Ascending aorta (tissue), 2 donors: ENCODE measurements at places on chromosomes 11 and 22. TPM values are rescaled to one million over a fixed set of nuclear protein-coding genes. Genes with fewer than 3 reads are reported as not detected.

DNA sequence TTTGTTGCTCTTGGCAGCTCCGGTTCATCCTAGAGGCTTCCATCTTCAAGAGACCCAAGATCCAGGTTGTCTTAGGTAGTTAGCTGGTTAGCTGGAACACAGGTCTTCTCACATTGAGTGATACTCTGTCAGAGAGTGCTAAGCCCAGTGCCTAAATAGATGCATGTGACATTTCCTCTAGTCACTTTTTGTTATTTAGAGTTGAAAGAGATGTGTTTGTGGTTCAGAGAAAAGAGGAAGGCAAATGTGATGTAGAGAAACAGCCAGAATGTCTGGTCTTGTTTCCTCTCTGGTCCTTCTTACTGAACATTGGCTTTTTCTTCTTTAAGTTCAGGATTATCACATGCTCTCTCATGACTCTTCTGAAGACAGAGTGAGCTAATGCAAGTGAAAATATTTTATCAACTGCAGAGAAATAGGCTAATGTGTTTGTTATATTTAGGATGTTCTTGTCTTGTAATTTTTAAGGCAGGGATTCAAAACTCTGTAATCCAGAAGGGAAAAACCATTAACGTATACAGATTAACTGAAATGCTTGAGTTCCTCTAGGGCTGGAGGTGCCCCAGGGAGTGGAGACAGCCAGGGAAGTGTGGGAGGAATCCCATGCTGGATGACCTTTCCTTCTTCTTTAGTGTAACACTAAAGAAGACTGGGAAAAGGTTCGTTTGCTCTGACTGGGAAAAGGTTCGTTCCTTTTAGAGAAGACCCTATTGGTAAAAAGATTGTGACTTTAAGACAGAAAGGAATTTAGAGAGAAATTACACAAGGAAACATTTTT is 75.4 kb downstream of the SWAP70 start:
- no peak for DNase-seq

GRCh38 chr22:49334449-49334789 is 493.3 kb downstream of the BRD1 start:
- DNase-seq, result no peak

- DNase-seq, result no peak
These were observed 4.7 kb downstream of the B3GNT6 start for GRCh38 chr11:77038825-77039326.

GRCh38 chr22:32985899-32986765 is 72.0 kb downstream of the SYN3 start:
- DNase-seq, result peak; percentile 85

- no peak for DNase-seq
These were observed 69.5 kb downstream of the AMBRA1 start for GRCh38 chr11:46524201-46524770.

DNA sequence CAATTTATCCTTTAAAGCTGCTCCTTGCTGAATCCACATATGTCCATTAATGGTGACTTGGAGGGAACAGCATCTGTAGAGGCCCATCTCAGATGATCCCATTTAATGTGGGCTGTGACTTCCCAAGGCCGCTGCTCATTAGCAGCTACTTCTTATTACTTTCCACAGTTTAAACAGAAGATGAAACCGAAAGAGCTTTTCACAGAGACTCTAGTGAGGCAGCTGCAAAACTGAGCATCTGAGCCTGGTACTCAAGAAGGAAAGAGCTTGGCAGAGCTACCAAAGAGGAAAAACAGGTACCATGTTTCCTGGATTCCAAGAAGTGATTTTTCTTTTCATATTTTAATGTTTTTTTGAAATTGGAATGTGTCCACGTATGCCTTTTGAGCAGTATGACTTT is 110.5 kb upstream of the NARS2 start:
- no peak for DNase-seq

GRCh38 chr11:35791088-35791958 is 128.7 kb downstream of the TRIM44 start:
- DNase-seq, result no peak

DNA sequence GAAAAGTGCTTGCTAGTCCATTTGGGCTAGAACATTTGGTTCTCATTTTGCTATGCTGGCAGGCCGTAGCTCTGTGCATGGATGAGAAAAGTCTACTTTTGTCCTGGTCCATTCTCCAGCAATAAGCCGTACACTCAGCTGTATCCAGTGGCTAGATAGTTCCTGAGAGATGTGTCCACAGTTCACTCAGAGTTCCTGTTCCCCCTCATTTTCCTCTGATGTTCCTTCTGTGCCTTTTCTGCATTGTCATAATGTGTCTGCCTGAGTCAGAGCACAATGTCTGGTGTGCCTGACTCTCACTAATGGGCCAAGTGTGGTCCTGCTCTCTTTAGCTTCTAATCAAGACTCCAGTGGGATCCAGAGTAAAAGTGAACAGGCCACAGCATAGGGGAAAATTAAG is 215.7 kb upstream of the CTSC start:
- DNase-seq, result no peak

GRCh38 chr11:95341221-95341620 is 110.2 kb upstream of the SESN3 start:
- no peak for DNase-seq

DNA sequence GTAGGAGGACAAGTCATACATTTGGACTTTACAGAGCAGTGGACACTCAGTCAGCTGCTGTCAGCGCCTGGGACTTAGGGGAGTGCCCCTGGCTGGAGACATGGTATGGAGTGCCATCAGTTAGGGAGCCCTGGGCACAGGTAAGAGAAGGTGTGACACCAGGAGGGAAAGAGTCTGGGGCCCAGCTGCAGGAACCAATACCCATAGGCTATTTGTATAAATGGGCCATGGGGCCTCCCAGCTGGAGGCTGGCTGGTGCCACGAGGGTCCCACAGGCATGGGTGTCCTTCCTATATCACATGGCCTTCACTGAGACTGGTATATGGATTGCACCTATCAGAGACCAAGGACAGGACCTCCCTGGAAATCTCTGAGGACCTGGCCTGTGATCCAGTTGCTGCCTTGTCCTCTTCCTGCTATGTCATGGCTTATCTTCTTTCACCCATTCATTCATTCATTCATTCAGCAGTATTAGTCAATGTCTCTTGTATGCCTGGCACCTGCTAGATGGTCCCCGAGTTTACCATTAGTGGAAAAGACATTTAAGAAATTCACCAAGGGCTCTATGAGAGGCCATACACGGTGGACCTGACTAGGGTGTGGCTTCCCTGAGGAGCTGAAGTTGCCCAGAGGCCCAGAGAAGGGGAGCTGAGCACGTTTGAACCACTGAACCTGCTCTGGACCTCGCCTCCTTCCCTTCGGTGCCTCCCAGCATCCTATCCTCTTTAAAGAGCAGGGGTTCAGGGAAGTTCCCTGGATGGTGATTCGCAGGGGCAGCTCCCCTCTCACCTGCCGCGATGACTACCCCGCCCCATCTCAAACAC is 850 bp upstream of the MIF start:
- no peak for DNase-seq

GRCh38 chr22:24594569-24595120 is 1.8 kb upstream of the LRRC75B start:
- DNase-seq, result no peak

DNA sequence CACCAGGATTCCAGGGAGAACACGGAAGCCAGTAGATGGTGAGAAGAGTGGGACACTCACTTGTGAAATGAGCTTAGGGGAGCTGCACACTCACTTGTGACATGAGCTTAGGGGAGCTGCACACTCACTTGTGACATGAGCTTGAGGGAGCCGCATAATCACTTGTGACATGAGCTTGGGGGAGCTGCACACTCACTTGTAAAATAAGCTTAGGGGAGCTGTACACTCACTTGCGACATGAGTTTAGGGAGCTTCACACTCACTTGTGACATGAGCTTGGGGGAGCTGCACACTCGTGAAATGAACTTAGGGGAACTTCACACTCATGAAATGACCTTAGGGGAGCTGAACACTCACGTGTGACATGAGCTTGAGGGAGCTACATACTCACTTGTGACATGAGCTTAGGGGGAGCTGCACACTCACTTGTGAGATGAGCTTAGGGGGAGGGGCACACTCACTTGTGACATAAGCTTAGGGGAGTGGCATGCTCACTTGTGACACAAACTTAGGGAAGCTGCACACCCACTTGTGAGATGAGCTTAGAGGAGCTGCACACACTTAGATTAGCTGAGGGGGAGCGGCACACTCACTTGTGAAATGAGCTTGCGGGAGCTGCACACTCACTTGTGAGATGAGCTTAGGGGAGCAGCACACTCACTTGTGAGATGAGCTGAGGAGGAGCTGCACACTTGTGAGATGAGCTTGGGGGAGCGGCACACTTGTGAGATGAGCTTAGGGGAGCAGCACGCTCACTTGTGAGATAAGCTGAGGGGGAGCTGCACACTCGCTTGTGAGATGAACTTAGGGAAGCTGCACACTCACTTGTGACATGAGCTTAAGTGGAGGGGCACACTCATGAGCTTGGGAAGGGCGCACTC is 59.0 kb downstream of the NCAPD3 start:
- DNase-seq, result no peak

- no peak for DNase-seq
These were observed 19.0 kb downstream of the LINC01488 start for GRCh38 chr11:69500285-69501120.

DNA sequence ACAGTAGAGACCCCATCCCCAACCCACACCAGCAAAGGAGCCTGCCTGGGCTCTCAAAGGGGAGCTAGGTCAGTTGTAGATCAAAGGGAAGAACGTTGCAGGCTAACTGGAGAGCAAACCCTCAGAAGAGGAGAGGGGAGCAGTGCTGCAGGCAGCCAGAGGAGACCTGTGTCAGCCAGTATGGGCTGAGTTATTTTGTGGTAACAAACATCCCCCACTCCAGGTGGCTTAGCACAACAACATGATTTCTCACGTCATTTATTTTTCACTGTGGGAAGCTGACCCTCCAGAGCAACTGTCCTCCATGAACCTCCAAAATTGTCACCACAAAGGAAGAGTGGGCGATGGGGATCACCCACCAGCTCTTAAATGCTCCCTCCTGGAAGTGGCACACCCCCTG is 19.8 kb upstream of the SHANK2 start:
- DNase-seq, result no peak

- DNase-seq, result no peak
These were observed 12.8 kb downstream of the UFD1 start for GRCh38 chr22:19466126-19466716.

GRCh38 chr11:95760941-95761340 is 28.6 kb downstream of the FAM76B start:
- no peak for DNase-seq

GRCh38 chr11:26983645-26984044 is 10.3 kb upstream of the FIBIN start:
- no peak for DNase-seq

DNA sequence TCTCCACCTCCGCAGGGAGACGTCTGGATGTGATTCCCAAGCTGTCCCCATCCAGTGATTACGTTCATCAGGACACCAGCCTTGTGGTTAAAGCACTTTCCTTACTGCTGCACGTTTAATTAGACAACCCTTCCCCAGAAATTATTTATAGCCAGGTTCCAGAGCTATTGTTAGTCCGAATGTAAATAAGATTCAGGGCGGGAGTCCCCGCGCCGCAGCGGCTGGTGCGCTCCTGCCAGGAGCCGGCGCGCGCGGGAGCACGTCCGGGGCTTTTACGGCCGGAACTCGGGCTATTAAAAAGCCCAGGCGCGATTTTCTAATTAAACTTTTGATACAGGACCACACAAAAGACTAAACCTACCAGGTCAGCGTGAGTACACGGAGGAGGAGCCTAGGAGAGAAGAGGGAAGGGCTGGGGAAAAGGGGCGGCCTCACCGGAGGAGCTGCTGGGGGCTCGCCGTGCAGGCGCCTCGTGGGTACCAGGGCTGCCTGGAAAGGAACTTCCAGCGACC is 538.3 kb downstream of the OPCML start:
- DNase-seq, result no peak

GRCh38 chr22:20118300-20119020 is 1.4 kb upstream of the TRMT2A start:
- DNase-seq, result no peak

GRCh38 chr22:36067235-36067558 is 38.6 kb upstream of the RBFOX2 start:
- no peak for DNase-seq

GRCh38 chr22:50276143-50276542 is 6.0 kb upstream of the MAPK11 start:
- no peak for DNase-seq

GRCh38 chr22:43183496-43184277 is 3.2 kb downstream of the TTLL12 start:
- DNase-seq, result no peak

DNA sequence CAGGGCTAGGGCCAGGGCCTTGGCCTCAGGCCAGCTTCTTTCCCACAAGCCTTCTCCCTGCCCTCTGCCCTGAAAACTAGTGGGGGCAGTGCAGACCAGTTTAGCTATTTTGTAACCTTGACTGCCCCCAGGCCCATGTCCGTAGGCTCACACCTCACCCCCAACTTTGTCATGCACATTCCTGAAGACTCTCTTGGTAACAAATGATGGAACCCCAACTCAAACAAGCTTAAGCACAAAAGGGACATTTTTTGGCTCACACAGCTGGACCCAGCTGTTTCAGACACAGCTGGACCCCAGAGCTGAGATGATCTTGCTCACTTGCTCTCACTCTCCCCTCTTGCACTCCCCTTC is 46.6 kb downstream of the KCNQ1OT1 start:
- DNase-seq, result no peak

GRCh38 chr11:78789375-78789774 is 214.7 kb upstream of the NARS2 start:
- no peak for DNase-seq

GRCh38 chr11:73398132-73398526 is 21.9 kb downstream of the RELT start:
- no peak for DNase-seq

DNA sequence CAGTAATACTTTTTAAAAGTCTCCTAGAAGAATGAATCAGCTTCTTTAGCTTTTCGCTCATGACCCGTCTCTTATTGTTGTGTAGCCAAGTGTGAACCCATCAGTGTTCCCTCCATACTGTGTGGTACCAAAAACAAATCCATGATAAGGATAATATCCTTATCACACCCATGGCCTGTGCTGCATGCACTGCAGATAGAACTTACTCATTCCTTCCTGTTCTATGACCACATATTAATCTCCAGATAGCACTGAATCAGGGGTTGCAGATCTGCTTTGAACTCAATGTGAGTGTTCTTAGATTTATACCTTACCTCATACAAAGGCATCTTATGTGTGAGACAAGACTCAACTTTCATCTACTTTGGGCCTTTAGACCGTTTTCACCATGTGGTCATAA is 373.4 kb downstream of the JRKL start:
- DNase-seq, result no peak

GRCh38 chr22:24502034-24502433 is 6.9 kb downstream of the UPB1 start:
- DNase-seq, result no peak

- no peak for DNase-seq
These were observed 1.4 kb downstream of the SIGIRR start for GRCh38 chr11:413120-414081.

Gene AIFM3
- total RNA-seq, result not detected

Gene MTCH2
- 55.9 TPM for total RNA-seq

Gene LRRC4C
- total RNA-seq, result not detected

Gene SAA1
- 70.4 TPM for total RNA-seq

Gene SART1
- 28.4 TPM for total RNA-seq

Gene PLA2G3
- total RNA-seq, result not detected

Gene HEPHL1
- total RNA-seq, result not detected

Gene TMEM45B
- not detected for total RNA-seq

Gene CD3E
- not detected for total RNA-seq

Gene NARS2
- total RNA-seq, result 7.8 TPM

Gene MS4A12
- total RNA-seq, result not detected
